Hematopoietic multipotent progenitor cell treated with erythropoietin and hydrocortisone succinate and interleukin-3 and kit ligand, for 6 days (in vitro differentiated cells): ENCODE measurements at places on chromosomes 11 and 22.

DNA sequence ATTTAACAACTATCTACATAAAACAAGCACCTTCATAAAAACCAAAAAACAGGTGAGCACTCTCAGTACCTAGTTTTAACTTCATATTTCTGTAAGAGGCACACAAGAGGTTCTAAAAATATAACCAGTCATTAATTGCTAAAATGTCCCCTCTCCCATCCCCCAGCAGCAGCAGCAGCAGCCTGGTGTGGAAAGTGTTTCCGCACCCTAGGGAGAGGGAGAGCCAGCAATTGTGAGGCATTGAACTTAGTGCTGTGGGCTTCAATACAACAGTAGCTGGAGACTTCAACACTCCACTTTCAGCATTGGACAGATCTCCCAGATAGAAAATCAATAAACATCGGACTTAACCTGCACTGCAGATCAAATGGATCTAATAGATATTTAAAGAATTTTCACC is 1158.5 kb downstream of the JRKL start:
- DNase-seq: no peak

- no peak for DNase-seq
Measured at GRCh38 chr11:80502511-80502910, 1061.7 kb upstream of the TENM4 start.

DNA sequence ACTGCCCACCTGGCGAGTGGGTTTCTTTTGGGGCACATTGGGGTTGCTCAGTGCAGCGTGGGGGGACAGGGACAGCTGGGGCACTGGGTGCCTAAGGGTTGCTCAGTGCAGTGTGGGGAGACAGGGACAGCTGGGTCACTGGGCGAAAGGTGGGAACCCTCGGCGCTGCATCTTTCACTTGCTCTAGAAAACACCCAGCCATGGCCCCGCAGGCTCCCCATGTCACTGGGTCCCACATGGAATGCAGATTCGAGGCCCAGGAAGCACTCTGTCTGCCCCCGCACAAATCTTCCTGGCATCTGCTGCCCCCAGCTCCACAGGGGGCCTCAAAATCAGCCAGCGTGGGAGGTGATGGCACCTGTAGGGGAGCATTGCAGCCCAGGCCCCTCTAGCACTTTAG is 229.3 kb downstream of the BRD1 start:
- no peak for DNase-seq

- no peak for DNase-seq
Measured at GRCh38 chr11:1217151-1217550, 5.7 kb upstream of the MUC5B start.

DNA sequence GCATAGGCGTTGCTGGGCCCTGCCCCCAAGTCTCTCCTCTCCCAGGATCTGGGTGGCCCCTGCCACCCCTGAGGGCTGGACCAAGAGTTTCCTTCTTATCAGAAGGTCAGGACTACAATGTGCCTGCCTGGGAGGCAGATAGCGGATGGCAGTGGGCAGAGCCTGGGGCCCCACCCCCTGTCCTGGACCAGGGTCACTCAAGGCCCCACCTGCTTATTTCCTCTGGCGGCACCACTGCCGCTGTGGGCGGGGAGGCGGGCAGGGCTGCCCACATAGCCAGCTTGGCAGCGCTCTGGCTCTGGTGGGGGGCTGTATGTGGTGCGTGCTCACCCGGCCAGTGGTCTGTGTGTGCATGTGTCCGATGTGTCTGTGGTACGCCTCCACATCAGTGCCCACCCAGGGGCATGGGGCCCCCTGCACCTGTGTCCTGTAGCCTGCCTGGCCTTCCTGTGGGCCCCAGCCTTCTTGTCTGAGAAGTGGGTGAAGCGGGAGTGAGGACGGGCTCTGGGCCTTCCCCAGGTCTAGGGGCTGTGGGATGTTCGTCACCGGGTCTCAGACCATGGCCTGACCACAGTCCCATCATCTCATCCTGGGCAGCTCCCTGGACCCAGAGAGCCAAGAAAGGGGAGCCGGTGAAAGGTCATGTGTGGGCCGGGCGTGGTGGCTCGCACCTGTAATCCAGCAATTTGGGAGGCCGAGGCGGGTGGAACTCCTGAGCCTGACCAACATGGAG is 3.0 kb downstream of the GAS2L1 start:
- peak; percentile 95 for DNase-seq

GRCh38 chr11:2377511-2378443 is 667 bp downstream of the CD81 start:
- peak; percentile 63 for DNase-seq

- no peak for DNase-seq
Measured at GRCh38 chr11:65538915-65539743, 14.2 kb downstream of the SCYL1 start.

DNA sequence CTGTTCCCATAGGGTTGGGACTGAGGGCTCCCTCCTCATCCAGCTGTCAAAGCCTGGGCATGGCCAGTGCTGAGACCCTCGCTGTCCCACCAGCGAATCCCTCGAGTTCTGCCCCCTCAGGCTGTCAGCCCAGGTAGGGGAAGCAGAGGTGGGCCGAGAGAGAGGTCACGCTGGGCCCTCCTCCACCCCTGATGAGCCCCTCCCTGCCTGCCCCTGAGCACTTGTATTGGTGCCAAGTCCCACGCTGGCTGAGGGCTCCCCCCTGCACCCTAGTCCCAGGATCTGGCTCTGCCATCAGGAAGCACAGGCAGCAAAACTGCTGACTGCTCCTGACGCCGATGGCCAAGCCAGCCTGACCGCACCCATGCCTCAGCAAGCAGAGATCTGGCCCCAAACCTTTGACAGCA is 3.3 kb downstream of the PRR33 start:
- DNase-seq: no peak
